Amniotic epithelial cell (primary cell): ENCODE measurements at places on chromosomes 16 and 17.

GRCh38 chr16:89623511-89624261, 10.2 kb downstream of the DPEP1 start:
- DNase-seq: peak; percentile 46

DNA sequence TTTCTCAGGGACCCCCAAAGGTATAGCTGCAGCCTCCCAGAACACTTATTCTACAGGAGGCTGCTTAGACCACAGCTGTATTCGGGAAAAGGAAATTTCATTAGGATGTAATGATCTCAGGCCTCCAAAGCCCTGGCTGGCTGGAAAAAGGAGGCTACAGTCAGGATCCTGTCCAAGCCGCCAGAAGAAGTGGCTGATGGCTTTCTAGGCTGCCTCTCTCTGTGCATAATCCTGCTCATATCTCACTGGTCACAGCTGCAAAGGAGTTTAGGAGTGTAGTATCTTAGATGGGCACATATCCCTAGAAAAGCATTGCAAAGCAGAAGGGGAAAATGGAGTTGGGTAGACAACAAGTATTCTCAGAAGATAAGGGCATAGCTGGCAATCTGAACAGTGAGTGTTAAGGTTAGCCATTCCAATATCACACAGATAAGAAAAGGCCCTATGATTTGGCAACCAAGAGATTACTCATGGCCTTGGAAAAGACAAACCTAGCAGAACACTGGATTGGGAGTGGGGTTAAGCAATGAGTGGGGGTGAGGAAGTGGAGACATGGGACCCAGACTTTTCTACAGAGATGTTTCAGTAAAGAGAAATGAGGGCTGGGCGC, 26.0 kb upstream of the PRKCA start:
- peak; percentile 94 for DNase-seq

GRCh38 chr17:7437950-7438614, 1.2 kb upstream of the FGF11 start:
- DNase-seq: no peak

DNA sequence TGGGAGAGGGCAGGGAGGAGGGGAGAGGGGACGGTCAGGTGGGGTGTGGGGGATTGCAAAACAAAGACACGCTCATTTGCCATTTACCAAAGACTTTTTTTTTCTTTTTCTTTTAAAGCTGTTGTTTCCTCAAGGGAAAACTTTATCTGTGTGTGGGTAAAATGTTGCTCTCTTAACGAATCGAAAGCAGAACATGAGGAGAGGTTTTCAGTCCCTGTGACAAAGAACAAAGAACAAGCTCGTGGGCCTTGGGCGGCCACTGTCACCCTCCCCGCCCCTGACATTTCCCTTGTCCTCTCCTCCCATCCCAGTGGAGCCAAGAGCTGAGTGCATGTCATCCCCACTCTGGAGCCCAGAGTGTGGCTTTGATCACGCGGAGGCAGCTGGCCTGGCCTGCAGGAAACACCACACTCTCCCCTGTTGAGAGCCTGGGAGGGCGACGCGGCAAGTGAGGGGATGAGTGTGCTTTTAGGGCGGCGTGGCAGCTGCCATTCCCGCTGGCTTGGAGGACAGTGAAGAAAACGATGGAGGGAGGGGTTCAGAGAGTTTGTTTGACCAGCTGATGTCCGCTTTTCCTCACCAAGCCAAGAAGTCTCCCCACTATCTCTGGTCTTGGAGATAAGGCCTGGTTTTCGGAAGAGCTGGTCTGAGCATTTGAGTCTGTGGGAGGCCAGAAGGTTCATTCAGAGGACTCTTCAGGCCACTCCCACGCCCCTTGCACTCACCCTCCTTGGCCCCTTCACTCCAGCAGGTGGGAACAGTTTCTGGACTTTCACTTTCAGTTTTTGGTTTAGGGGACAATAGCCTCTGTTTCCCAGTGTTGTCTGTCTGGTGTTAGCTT, 11.4 kb downstream of the CCR7 start:
- peak; percentile 72 for DNase-seq

- no peak for DNase-seq
Measured at GRCh38 chr17:44004761-44005526, 522 bp downstream of the NAGS start.

DNA sequence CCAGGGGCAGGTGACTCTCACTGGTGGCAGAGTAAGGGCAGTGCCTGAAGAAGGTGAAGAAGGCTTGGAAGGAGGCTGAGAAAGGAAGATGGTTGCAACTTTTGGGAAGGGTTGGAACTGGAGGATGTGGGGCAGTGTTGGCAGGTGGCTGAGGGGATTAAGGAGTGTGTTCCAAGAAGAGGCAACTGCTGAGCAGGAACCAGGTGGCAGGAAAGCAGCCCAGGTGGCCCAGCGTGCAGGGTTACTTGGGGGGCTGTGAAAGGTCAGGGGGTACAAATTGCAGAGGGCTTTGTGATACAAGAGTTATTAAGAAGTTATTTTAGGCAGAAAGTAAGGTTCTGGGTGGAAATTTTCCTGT, 28.6 kb downstream of the WSCD1 start:
- DNase-seq: no peak

DNA sequence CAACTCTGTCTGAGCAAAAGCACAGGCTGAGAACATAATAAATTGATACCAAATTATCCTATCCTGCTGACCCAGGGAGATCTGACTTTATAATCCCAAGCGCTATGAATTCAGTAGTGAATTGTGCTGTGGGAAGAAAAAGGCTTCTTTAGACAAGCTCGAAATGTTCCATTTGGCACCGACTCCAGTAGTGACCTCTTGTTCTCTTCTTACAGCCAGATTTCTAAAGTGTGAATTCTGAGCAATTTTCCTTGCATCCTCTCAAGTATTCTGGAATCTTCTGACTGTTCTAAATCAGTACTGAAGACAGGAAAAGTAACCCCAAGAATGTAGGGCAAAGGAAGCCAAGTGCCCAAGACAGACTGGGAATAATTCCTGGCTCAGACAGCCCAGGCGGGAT, 58.2 kb downstream of the CDYL2 start:
- no peak for DNase-seq

GRCh38 chr17:20114466-20114865, 105.3 kb downstream of the SPECC1 start:
- DNase-seq: no peak

- peak; percentile 28 for DNase-seq
Measured at GRCh38 chr17:7380321-7380720, 568 bp upstream of the TNK1 start.

GRCh38 chr17:35918665-35919064, 11.9 kb downstream of the RDM1 start:
- DNase-seq: no peak

- peak; percentile 31 for DNase-seq
Measured at GRCh38 chr17:27265333-27265732, 28.6 kb upstream of the WSB1 start.

- DNase-seq: no peak
Measured at GRCh38 chr16:87701505-87701921, 64.3 kb downstream of the KLHDC4 start.

- no peak for DNase-seq
Measured at GRCh38 chr17:79141578-79142355, 67.1 kb downstream of the ENGASE start.

DNA sequence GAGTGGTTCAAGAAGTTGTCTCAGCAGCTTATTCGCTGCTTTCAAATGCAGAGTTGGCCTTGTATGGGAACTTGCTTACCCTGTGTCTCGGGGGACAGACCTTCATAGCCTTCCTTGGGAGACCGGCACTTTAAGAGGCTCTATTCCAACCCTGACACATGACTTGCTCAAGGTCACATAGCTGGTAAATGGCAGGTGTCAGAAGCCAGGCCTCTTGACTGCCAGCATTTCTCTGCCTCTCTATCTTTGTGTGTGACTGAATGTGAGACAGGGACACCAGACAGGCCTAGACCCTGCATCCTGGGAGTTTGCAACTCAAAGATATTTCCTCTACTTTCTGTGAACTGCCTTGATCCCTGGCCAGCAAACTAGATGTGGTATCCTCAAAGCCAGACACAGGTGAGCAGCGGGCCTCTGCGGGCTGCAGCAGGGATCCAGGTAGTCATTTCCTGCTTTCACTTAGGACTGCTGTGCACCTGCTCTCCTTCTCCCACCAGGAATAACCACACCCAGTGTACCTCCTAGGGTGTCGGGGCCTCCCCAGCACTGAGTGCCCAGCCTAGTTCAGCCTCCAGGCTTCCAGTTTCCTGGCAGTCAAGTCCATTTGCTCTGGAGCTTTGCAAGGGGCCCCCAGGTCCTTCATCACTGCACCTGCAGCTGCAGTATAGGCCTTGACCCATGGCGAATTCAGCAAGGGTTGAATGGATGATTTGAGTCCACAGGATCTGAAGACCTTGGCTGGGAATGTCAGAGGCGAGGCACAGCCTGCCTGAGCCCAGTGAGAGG, 116.6 kb upstream of the TNRC6C start:
- DNase-seq: no peak

- DNase-seq: no peak
Measured at GRCh38 chr17:74485841-74486240, 19.4 kb downstream of the CD300A start.

- no peak for DNase-seq
Measured at GRCh38 chr16:89357055-89357816, 133.1 kb downstream of the ANKRD11 start.

GRCh38 chr16:23227529-23227928, 45.0 kb downstream of the SCNN1G start:
- DNase-seq: no peak

DNA sequence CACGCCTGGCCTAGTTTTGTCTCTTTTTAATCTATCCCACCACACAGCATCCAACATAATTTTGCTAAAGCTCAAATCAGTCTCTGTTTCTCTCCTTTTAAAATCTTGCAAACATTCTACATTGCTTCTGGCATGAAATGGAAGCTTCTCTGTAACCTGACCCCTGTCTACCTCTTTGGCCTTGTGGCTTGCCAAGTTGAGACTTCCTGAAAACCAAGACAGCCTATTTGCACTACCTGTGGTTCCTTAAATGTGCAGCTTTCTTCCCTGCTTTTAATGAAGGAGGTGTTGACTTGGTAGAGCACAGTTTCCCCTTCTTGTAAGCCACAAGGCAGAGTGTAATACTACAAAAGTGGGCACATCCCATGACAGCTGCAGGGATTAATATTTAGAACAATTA, 6.0 kb upstream of the CCL3 start:
- DNase-seq: no peak

DNA sequence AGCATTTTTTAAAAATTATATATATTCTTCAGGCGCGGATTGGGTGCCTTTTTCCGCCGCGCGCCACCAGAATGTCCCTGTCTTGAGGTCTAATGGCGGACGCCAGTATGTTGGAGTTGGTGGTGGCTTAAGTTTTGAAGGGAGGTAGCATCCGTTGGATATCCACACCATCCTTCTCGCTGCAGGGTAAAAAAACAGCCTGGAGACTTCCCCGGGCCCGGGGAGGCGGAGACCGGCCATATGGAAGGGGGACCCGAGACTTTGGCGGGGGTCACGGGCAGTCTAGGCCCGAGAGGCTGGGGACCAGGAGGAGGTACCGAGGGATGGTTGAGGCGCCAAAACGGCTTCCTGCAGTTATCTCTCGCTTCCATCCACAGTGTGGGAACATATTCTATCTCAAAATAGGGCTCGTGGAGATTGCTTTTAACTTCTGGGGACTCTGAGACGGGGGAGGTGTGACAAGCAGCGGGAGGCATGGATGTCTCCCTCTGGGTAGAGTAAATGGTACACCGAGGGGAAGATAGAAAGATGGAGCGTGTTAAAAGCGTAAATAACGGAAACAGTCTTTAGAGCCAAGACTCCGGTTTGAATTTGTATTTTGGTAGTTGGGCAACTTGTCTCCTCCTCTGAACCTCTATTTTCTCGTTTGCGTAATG, at the start of gene SF3B3:
TSS of gene SF3B3 (plus strand) at position 74 of the 656 bp plus-strand sequence. CDS start 2,841 bp downstream, outside the sequence.
- DNase-seq: peak; percentile 34

DNA sequence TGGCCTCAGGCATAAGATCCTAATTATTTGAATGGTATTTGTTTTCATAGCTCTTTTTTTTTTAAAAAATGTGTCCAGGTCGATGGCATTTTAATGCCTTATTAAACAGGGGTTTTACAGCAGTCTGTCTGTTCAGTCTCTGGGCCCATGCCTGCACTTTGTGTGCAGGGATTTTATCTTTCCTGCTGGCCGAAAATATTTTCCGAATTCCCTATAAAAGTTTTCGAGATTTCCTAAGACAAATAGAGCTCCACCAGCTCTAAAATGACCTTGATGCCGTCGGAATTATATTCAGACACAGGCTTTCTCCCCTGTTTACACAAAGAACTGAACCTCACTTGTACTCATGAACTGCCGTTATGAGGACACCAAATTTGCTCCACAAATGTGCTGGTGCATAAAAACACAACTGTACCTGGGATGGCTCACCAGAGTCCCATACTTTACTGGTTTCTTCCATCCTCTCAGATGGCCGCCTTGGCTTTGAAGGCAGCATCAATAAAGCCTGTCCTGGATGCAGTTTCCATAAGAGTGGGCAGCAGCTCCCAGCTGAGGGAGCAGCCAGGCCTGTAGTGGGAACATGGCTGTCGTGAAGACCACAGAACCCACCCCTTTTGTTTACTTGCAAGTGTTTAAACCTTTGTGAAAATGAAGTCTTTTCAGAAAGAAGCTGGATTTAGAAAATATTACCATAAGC, 44.9 kb downstream of the TBX4 start:
- DNase-seq: no peak

GRCh38 chr16:46929378-46930332, 43.8 kb downstream of the DNAJA2 start:
- DNase-seq: peak; percentile 36

GRCh38 chr17:64687961-64688360, 25.9 kb upstream of the SMURF2 start:
- peak; percentile 38 for DNase-seq

GRCh38 chr17:50596191-50597037, 35.9 kb downstream of the CACNA1G start:
- DNase-seq: peak; percentile 15

DNA sequence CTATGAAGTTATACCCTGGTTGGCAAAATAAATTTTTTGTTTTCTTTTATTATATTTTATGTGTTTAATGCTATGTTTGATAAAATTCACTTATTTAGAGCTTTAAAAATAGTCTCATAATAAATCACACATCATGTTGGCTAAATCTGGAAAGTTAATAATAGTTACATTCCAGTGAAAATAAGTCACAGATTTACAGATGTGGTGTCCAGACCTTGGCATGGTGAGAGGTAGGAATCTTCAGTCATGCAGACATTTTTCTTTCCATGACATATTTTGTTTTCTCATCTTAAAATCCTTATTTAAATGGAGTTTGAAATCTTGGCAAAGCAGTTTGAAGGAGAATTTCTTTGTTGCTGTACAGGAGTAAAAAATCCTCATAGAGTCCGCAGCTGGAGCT, 48.1 kb upstream of the GOSR1 start:
- peak; percentile 31 for DNase-seq

- DNase-seq: no peak
Measured at GRCh38 chr17:49944273-49944870, 24.6 kb upstream of the DLX4 start.

GRCh38 chr17:876272-876671, 94.1 kb downstream of the MRM3 start:
- no peak for DNase-seq
